ENCODE measurements at places on chromosomes 4 and X.

DNA sequence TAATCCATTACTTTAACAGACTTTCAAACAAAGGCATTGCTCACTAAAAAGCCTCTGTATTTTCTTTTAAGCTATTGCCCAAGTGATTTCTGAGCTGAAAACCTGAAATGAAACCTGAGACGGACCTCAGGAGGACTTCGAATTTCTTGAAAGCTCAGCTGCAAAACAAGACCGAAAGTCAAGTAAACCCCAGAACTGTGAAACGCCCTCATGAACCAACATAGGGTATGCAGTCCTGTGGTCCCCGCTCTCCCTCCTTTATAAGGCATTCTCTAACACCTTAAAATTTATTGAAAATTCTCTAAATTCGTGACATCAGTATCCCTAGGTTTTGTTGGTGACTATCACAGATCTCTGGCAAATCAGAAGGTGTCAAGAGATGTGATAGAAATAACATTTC lies 91.8 kb downstream of the SHISA3 start:
- peak; percentile 79 for DNase-seq

GRCh38 chr4:62053974-62054373 lies 853.8 kb downstream of the ADGRL3 start:
- DNase-seq, result no peak

GRCh38 chr4:2803624-2804448 lies 11.0 kb downstream of the SH3BP2 start:
- no peak for DNase-seq

DNA sequence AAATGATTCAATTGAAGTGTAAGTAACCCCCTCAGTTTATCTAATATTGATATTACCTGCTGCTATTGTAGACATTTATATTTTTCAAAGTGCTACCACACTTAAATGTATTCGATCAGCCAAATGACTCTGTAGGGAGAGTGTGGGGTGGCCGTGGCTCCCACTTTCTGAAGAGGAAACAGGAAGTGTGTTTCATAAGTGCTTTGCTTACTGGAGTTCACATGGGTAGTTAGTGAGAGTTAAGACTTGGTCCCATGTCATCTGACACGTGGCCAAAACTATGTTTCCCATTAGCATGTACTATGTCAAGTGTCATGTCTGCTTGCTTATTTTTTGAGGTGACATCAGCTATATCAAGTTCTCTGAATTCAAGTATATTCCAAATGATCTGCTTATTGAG lies 308.1 kb upstream of the GATB start:
- no peak for DNase-seq

DNA sequence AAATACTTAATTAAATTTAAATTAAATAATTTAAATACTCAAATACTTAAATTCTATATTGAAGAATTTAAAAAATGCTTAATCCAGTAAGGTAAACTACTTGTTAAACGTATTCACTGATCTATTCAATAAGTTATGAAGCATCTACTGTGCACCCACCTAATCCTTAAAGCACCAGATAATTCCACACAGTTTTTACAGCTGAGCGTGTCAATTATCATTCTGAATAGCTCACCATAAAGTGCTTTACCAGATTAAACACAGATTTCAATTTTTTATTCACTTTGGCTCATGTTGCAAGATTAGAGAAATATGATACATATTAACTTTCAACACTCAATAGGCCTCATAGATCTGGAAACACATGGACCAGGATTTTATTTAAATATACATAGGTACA lies 79.2 kb upstream of the DDIT4L start:
- no peak for DNase-seq

GRCh38 chr4:59695355-59696053 lies 1504.6 kb upstream of the ADGRL3 start:
- no peak for DNase-seq

- no peak for DNase-seq
Observed at GRCh38 chr4:174702979-174703478, 126.0 kb downstream of the GLRA3 start.

DNA sequence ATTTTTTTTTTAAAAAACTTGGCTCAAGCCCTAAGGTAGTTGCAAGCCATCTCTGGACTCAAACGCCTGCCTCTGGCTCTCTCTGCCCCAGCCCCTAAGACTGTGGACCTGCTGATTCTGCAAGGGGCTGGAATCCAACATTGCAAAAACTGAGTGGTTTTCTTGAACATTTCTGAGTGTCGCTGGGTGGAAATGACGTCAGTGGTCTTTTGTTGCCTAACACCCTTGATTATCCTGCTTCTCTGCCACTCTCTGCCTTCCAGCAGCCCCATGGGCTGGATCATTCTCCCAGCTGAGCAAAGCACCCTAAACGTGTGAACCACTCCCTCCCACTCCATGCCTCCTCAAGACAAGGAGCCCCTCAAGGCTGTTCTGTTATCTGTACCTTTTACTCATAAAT lies 16.6 kb downstream of the BST1 start:
- DNase-seq, result no peak

DNA sequence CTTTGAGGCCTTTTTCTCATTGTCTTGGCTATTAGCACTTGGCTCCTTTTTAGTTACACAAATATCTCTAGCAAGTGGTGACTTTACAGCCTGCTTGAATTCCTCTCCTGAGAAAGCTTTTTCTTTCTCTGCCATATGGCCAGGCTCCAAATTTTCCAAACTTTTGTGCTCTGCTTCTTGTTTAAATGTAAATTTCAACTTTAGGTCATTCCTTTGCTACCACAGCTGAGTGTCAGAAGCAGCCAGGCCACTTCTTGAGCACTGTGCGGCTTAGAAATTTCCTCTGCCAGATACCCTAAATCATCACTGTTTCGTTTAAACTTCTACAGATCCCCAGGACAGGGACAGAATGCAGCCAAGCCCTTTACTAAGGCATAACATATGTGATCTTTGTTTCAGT lies 222.4 kb downstream of the FBXO8 start:
- no peak for DNase-seq

GRCh38 chrX:109283870-109284269 lies 198.0 kb downstream of the GUCY2F start:
- DNase-seq, result no peak

DNA sequence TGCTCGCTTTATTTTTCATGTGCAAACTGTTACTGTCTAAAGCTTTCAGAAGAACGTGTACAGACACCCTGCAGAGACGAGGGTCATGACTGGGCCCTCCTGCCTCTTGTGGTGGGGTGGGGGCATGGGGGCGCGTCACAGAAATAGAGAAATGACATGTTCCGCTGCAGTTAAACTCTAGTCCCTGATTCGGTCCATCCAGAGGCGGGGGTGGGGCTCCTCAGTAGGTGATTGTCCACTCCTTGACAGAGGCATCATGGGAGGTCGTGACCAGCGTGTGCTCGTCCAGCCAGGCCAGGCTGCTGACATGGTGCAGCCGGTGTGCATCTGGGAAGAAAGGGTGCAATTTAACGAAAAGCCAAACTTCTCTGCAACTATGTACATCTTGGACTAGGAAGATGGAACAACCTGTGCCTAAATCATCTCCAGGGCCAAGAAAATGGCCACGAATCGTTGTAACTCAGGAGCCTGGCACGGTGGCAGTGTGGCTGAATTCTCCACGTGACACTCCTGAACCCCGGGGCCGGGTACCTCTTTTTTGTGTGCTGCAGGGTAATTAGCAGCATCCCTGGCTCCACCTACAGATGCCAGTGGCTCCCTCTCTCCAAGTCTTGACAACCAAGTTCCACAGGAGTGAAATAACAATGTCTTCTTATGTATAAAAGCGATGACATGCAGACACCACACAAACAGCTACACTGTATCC lies 41.3 kb downstream of the WDR1 start:
- no peak for DNase-seq

DNA sequence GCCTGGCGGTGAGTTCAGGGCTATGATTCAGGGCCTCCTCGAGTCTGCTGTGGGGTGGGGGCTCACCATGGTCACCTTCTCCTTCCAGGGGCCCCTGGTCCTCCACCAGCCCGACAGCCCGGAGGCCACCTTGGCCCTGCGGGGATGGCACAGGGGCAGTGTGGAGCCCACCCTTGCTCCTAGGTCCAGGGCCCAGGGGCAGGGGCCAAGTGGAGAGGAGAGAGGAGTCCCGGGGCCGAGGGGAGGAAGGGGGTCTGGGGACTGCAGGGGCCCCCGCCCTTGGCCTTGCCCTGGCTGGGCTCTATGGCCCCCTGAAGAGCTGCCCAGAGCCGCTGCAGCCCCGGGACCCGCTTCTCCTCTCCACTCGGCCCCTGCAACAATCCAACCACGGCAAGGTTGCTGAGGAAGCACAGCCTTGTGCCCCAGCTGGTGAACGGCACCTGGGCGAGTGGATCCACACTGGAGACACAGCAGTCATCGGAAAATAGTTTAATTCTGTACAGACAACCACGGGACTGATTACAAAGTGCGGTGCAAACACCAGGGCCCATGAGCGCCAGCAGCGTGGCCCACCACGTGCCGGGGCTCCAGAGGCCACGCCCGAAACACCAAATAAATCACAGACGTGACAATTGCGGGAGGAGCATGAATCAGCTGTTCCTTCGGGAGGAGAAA lies 23.0 kb upstream of the CPLX1 start:
- DNase-seq, result no peak

DNA sequence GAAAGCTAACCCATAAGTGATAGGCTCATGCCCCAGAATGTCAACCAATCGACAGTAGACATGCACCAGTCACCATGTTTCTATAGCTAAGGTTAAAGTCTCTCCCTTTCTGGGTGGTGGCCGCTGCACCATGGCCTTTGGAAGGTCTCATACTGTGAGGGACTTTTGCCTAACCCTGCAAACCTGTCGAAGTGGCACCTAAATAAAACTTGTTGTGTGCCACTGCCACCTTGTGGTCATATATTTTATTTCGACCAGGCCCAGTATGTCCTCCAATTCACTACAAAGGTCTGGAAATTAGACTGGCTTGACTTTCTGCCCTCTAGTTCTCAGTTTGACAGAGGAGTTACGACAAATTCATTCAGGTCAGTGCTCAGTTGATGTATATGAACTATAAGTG lies 163.1 kb downstream of the SMARCA1 start:
- peak; percentile 82 for DNase-seq

GRCh38 chrX:53263597-53264094 lies 17.7 kb downstream of the IQSEC2 start:
- DNase-seq, result no peak

DNA sequence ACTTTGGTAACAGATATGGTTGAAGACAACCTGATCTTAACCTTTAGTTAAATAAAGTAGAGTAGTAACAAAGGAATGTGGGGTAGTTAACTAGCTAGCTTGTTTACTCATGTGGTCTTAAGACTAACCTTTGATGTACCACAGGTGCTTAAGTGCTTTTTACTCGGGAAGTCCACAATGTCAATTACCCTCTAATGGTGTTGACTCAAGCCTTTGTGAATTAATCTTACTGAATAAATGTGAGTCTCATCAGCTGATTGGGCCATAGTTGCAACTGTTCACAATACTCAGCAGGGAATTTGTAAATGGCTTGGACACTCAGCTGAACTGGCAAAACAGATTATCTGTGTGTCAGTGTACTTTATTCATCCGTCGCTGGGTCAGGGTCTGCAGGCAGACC lies 119.0 kb upstream of the UGT8 start:
- DNase-seq, result no peak

DNA sequence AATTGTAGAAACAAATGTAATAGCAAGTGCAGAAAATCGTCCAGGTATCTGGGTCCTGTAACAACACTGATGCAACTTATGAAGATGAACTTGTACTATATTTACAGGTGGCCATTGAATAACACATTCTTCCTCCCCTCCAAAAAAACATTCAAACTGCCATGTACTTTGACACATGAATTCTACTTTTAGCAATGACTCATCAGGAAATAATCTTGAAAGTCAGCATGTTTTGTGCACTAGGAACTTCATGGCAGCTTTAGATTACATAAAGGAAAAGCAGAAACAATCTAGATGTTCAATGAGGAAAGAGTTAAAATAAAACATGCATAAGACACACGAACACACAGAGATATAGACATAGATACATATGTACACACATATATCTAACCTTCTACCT lies 2.5 kb downstream of the PABPC1L2A start:
- no peak for DNase-seq

DNA sequence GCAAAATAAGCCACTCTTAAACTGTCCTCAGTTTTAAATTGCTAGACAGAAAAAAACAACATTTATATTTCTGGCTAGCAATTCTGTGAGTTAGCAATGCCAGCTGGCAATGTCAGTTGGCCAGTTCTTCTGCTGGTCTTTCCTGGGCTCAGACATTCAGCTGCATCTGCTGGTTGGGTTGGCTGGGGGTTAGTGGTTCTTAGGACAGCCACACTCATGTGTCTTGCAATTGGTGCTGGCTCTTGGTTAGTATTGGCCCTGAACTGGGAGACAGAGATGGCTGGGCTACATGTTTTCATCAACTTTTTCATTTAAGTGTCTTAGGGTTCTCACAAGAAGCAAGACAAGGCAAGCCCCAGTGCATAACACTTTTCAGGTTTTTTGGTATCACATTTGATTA lies 48.0 kb upstream of the PDLIM5 start:
- no peak for DNase-seq

DNA sequence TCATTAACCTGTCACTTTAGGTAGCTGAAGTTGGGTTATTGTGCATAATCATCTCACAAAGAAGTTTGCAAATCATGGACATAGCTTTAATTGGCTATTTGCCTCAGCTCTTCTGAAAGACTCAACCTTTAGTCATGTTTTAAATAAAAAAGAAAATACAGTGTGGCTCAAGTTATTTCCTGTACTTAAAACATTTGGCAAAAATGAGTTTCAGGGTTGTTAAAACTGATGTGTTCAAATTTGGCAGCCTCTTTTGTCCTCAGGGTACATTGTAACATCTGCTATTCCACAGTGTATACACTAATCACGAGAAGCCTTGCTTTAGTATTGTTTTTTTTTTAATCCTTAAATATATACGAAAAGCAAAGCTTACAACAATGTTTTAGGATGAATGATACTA lies 31.5 kb upstream of the HPGD start:
- peak; percentile 11 for DNase-seq

- peak; percentile 41 for DNase-seq
Observed at GRCh38 chrX:54043541-54044125, 640 bp downstream of the PHF8 start.

- DNase-seq, result no peak
Observed at GRCh38 chr4:100060765-100061416, 110.8 kb upstream of the H2AZ1 start.

Measured in MM.1S (cell line).